ENCODE measurements at places on chromosomes 5 and 9. TPM values are rescaled to one million over a fixed set of nuclear protein-coding genes. Genes with fewer than 3 reads are reported as not detected.
A peak's percentile ranks its signal among the peaks of the same experiment; 100 is the strongest.

- no peak for DNase-seq
- no peaks in the 10 kb centered on the region for H3K27me3 ChIP-seq
- no peak overlapping the region for H3K27ac ChIP-seq
- H3K36me3 ChIP-seq = no peaks in the 10 kb centered on the region
- H3K4me3 ChIP-seq = no peak overlapping the region
These were observed 14.7 kb upstream of the OSMR start for GRCh38 chr5:38831117-38831516.

- no peak overlapping the region for H3K4me3 ChIP-seq
- H3K4me1 ChIP-seq = peaks cover 10% of the 10 kb centered on the region
- H3K27me3 ChIP-seq = no peaks in the 10 kb centered on the region
- no peaks in the 10 kb centered on the region for H3K36me3 ChIP-seq
- DNase-seq = no peak
- no peak overlapping the region for H3K27ac ChIP-seq
These were observed 8.7 kb downstream of the UBQLN1 start for GRCh38 chr9:83698976-83699585.

The BTNL8 gene
- 0.85 TPM for total RNA-seq

The LRRC19 gene
- not detected for total RNA-seq

The ARID3C gene
- total RNA-seq = 0.49 TPM

The FOXD4L4 gene
- not detected for total RNA-seq

The ESM1 gene
- not detected for total RNA-seq

- 0 out of 2 replicates have a peak, but pooled peaks cover 3% of the 10 kb centered on the region for H3K4me1 ChIP-seq
- H3K27me3 ChIP-seq = no peaks in the 10 kb centered on the region
- H3K27ac ChIP-seq = no peak overlapping the region
- no peak overlapping the region for H3K4me3 ChIP-seq
These were observed 95.3 kb upstream of the COL5A1 start for GRCh38 chr9:134546246-134546731.

DNA sequence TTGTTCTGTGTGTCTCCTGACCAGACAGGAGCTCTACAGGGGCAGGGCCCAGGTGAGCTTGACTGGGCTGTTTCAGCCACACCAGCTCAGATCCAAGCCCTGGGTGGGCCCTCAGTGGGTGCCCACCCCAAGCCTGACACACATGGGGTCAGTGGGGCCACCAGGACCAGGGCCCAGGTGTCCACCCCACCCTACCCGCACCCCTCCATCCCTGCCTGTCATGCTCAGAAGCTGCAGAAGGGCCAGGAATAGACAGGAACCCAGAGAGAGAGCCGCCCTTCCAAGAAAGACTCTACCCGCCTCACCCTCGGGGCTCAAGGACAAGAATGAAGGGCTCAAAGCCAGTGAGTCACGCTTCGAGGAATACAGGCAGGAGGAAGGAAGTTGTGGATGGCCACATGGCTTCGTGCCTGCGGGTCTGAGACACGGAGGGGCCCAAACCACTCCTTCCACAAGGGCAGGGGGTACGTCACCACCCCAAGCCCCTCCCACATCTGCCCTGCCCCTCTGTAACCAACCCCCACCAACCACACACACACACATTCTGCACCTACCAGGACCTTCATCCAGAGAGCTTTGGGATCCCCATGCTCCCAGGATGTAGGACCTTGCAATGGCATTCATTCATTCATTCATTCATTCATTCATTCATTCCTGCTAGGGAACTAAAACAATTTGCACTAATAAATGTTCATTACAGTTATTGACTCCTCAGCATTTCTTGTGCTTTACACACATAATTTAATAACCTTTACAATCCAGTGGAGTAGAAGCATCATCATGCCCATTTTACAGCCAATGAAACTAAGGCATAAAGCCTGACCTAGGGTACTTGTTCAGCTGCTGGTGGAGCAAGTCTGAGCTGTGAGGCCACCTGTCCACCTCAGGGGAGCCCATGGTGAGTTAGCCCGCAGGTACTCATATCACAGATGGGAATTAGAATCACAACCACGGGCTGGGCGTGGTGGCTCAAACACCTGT is 55.9 kb upstream of the STXBP1 start:
- H3K27ac ChIP-seq = no peak overlapping the region
- H3K27me3 ChIP-seq = no peaks in the 10 kb centered on the region
- no peak overlapping the region for H3K4me3 ChIP-seq
- H3K36me3 ChIP-seq = no peaks in the 10 kb centered on the region

The TMEM161B gene
- total RNA-seq = 25.5 TPM

The TGFBI gene
- 8.9 TPM for total RNA-seq

GRCh38 chr5:169248996-169249395 is 51.9 kb downstream of the SLIT3 start:
- DNase-seq = no peak
- H3K27me3 ChIP-seq = no peaks in the 10 kb centered on the region
- no peaks in the 10 kb centered on the region for H3K4me1 ChIP-seq
- no peak overlapping the region for H3K27ac ChIP-seq
- no peak overlapping the region for H3K4me3 ChIP-seq

The TMEM252 gene
- not detected for total RNA-seq

The FAM163B gene
- 1.3 TPM for total RNA-seq

DNA sequence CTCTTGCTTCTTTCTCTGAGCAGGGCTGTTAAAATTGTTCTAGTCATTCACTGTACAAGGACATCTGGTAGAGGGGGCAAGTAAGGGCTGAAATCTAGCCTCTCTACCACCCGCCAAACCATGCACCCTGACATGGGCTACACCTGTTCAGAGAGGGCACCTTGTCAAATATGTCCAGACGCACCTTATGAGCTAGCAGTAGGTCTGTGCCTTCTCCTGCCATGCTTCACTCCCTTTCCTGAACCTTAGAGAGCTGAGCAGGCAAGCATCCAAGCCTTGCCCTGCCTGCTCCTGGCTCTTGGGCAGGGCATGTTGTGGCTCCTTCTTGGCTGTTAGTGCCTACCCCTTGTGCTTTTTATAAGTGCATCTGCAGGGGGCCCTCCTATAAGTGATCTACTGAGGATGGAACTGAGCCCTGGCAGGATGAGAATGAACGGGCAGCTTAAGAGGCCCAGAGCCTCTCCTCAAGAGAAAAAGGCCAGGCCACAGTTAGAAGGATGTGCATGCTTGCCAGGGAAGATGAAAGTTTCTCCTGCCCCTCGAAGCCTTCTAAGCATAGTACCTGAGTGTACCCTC is 3.8 kb upstream of the NEUROG1 start:
- no peak for DNase-seq
- no peaks in the 10 kb centered on the region for H3K36me3 ChIP-seq
- no peak overlapping the region for H3K4me3 ChIP-seq
- H3K27me3 ChIP-seq = peaks cover 100% of the 10 kb centered on the region
- H3K4me1 ChIP-seq = peaks cover 31% of the 10 kb centered on the region

The DDX31 gene
- 23.5 TPM for total RNA-seq

DNA sequence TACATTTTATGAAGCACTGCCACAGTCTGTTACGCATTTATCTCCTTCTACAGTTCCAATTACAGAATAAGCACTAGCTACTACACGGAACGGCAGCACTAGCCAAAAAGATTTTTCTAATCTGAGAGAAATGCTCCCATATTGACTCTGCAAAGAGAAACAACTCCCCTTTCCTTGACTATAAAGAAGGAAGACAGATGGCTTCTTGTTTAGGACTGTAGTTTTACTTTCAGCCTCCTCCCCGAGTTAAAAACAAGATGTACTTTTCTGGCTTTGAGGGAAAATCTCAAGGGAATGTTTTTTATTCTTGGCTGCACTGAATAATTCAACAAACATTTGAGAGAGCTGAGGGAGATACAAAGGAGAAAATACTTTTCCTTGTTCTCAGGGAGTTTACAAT is 1.9 kb upstream of the SLC44A1 start:
- peak overlapping the region; percentile 48 for H3K27ac ChIP-seq
- H3K4me3 ChIP-seq = peak overlapping the region; percentile 84
- no peak for DNase-seq
- H3K4me1 ChIP-seq = peaks cover 55% of the 10 kb centered on the region

GRCh38 chr5:96067894-96068614 is 106.4 kb upstream of the ELL2 start:
- DNase-seq = no peak
- peaks cover 4% of the 10 kb centered on the region for H3K4me1 ChIP-seq
- H3K36me3 ChIP-seq = no peaks in the 10 kb centered on the region
- no peak overlapping the region for H3K27ac ChIP-seq

The CCNI2 gene
- 0.74 TPM for total RNA-seq

DNA sequence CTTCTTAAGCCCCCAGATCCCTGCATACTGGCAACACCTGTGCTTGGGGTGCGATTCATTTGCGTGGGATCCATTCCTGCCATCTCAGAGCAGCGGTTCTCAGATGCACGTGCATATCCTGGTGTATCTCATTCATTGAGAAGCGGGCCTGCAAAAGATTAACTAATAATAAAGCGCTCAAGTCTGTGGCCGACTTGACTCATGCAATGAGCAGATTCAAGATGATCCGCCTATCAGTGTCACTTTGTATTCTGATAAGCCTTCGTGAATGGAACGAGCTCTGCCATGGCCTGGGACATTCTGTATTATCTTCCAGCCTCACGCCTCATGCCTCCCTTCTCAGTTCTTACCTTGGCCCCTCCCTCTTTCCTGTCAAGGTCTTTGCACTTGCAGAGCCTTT is 22.3 kb downstream of the C1QTNF2 start:
- no peak overlapping the region for H3K27ac ChIP-seq
- H3K4me3 ChIP-seq = no peak overlapping the region

Data from GM23338 (cell line).